ENCODE measurements at places on chromosomes 3 and 15. TPM values are rescaled to one million over a fixed set of nuclear protein-coding genes. Genes with fewer than 3 reads are reported as not detected.

DNA sequence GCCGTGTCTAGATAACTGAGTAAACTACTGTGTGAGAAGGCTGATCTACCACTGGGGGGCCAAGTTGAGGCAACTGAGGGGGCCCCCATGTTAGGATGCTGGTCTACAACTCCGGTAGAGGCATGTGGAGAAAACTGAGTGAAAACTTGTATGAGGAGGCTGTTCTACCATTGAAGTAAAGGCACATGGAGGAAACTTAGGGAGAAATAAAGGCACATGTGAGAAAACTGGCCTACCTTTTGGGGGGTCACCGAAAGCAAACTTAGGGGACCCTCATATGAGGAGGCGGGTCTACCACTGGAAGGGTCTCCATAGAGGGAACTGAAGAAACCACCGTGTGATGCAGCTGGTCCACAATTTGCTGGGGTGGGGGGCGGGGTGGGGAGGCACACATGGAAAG is 155.2 kb downstream of the FBLN2 start:
- DNase-seq = no peak

Gene SGO1
- total RNA-seq = 13.3 TPM

DNA sequence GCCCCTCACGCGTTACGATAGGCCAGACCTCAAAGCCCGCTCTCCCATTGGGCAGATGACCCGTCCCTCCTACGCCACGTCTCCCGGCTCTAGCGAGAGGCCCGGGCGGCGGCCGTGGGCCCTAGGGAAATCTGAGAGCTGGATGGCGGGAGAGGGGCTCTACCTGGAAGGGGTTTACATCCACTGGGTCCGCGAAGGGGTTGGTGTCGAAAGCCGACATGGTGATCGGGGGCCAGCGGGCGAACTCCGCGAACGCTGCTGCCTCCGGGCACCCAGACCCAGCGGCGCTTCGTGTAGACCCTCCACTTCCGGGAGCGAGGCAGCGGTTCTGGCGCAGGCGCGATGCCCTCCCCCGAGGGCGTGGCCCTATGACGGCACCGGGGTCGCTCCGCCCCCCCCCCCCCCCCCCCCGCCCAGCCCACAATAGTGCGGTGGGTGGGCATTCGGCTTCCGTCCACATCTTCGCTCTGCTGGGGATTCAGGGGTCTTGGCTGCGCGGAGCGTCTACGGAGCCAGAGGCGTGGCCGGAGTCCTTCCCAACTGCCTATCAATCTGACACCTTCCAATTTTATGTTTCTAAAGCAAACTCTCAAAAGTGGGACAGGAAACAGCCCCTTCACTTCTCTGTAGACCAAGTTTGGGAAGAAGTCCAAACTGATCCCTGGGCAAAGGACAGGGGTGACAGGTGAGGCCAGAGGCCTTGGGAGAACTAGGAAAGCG is at the start of gene SCAMP2:
SCAMP2 (minus strand) TSS at position 330 of the 720 bp plus-strand sequence; CDS start at position 220, 110 bp downstream.
- peak; percentile 97 for DNase-seq

DNA sequence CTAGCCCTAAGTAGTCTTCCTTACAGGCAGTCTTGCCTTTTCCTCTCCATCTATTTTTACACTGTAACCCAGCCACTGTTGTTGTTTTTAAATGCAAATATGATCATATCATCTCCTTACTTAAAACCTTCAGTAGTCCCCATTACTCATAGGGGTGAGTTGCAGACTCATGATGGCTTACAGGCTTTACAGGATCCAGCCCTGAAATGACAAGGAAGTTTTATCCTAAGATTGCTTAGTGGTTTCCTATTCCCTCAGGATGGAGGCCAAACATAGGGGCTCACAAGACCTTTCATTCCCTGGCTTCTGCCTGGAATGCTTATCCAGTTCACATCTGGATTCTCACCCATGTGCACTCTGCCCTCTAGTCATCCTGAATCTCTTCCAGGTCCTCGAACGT is 27.7 kb upstream of the PCOLCE2 start:
- DNase-seq = no peak

DNA sequence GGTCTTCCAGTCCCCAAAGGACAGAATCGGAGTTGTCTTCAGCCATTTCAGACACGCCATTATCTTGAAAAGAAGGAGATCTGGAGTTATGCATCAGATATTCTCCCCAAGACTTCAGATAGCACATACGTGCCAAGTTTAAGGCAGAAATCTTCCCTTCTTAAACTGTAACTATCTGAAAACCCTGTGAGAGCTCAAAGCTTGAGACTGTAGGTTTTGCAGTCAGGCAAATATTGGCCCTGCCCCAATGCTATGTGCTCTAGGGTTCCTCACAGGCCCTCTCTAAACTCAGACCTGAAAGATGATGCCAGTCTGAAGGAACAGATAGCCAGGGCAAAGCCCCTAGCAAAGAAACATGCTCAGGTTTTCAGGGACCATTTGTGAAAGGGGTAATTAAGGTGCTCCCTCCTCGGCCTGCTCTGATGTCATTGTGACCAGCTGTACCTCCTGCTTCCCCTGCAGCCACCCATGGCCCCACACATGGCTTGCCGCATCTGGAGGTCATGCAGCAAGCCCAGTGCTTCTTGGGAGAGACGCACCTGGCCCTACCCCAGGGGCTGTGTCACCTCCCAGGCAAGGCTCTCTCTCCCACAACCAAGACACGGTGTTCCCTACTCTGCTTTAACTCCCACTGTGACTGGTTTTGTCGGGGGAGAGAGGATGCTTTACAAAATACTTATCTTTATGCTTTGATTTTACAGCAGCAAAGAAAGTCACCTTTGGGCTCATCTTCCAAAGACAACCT is 53.4 kb upstream of the POMGNT2 start:
- DNase-seq = no peak

Gene RBM6
- 68.2 TPM for total RNA-seq

- DNase-seq = peak; percentile 72
Measured at GRCh38 chr3:165642761-165643420, 194.3 kb downstream of the BCHE start.

Gene TM4SF1
- 209 TPM for total RNA-seq

Gene CHRD
- total RNA-seq = 0.11 TPM

- DNase-seq = no peak
Measured at GRCh38 chr3:42519568-42519962, 17.1 kb downstream of the VIPR1 start.

DNA sequence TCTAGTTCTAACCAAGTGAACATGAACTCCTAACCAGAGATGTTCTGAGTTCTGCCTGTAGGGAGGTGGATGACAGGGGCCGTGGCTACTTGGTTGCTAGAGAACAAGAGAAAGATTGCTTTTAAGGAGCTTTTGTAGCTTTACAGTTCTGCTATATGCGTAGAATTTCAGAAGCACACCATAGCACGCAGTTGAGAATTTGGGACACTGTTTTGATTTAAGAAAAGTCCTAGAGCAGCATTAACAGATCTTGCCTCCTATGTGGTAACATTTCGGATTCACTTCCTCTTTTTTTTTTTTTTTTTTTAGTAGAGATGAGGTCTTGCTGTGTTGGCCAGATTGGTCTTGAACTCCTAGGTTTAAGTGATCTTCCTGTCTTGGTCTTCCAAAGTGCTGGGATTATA is 181.7 kb downstream of the TCF12 start:
- no peak for DNase-seq

GRCh38 chr3:63933459-63933858 is 21.3 kb upstream of the SCAANT1 start:
- DNase-seq = no peak

DNA sequence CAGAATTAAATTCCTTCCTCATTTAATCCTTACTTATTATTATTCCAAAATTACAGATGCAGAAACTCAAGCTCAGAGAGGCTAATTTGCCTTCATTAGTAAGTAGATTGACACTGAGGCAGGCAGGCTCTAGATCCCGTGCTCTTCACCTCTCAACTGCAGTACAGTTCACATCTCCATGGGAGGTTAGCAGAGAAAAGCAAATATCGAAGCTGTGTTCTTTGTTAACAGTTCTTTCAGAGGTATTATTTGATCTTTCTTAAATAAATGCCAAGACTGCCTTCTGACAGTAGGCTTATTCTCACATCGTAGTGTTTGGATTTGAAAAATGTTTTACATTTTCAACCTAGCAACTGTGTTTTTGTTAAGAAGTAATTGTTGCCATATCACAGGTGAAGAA is 15.9 kb upstream of the FAH start:
- no peak for DNase-seq

Gene UBAP1L
- total RNA-seq = 0.06 TPM

All from Daoy (cell line).